ENCODE measurements at places on chromosomes 13 and 19. TPM values are rescaled to one million over a fixed set of nuclear protein-coding genes. Genes with fewer than 3 reads are reported as not detected.

CATSPERD gene
- not detected for total RNA-seq

DNA sequence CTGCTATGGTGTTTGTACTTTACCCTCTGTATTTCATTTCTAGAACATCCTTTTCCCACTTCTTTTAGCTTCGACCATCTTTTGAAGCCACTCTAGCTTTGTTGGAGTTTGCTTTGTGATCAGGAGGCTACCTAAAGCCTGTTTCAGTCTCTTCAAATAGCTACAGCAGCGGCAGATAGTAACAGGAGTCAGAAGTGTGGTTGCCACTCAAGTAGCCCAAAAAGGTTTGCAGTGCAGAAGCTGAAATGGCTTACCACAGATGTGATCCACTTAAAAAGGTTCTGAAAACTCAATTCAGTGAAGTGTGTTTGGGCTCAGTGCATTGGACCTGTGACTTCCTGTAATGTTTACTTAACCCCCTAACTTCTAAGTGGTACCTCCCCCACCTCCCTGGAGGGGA lies 26.2 kb downstream of the WASF3 start:
- no peak for DNase-seq

DNA sequence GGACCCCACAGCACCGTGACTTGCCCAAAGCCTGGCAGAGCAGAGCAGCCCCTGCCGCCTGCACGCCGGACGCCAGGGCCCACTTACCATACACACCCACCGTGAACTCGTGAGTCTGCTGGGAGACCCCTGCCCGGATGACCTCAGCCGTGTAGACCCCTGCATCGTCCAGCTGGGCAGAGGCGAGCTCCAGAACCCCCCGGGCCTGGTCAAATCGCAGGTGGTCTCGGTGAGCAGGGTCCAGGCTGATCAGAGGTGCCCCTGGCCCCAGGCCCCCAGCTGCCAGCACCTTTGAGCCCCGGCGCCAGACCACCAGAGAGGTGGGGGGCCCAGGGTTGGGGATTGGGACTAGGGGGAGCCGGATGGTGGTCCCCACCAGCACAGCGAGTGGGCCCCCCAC lies 873 bp downstream of the VSIG10L start:
- no peak for DNase-seq

POSTN gene
- total RNA-seq, result not detected

C5AR1 gene
- 3.1 TPM for total RNA-seq

GRCh38 chr19:11238781-11239376 lies 540 bp upstream of the ANGPTL8 start:
- DNase-seq, result no peak

GRCh38 chr13:51785712-51786424 lies 18.1 kb downstream of the DHRS12 start:
- no peak for DNase-seq
